H9 (cell line): ENCODE measurements at places on chromosomes 6 and 20. TPM values are rescaled to one million over a fixed set of nuclear protein-coding genes. Genes with fewer than 3 reads are reported as not detected.

DNA sequence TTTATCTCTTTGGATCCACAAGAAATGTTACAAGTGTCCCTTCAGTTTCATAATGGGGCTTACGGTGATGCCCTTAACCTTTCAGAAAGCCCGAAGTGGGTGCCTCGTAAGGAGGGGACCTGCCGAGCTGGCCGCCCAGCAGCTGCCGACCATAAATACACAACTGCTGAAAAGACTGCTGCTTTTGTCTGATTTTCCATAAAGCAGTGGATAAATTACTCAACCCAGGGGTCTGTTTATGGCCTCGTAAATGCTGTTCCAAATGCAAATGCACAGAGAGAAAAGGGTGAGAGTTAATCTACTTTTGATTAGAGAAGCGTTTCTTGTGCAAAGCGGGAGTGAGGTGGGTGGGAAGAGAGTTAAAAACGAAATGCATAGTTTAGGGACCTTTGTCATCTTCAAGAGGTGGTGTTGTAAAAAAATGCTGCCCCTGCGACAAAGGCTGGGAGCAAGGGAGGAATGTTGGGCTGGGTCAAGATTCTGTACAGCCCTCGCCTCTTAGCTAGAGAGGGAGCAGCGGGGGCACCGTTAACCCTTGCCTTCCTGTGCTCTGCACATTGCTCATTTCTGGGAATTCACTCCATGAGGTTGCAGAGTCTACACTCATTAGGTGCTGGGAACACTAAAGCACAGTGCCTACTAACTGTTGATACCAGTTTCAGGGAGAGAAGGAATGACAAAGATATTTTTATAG is 112.0 kb upstream of the MTHFD1L start:
- peaks cover 4% of the 10 kb centered on the region; the same call in 1 of the 2 replicates for H3K4me1 ChIP-seq
- H3K27ac ChIP-seq, result no peak overlapping the region
- no peaks in the 10 kb centered on the region; the same call in 2 of the 3 replicates for H3K36me3 ChIP-seq

- DNase-seq, result no peak
- H3K27me3 ChIP-seq, result no peaks in the 10 kb centered on the region
- H3K36me3 ChIP-seq, result no peaks in the 10 kb centered on the region; the same call in 2 of the 3 replicates
- H3K27ac ChIP-seq, result no peak overlapping the region
- no peak overlapping the region for H3K4me3 ChIP-seq
Observed at GRCh38 chr6:111428811-111429210, 54.2 kb downstream of the REV3L start.

DNA sequence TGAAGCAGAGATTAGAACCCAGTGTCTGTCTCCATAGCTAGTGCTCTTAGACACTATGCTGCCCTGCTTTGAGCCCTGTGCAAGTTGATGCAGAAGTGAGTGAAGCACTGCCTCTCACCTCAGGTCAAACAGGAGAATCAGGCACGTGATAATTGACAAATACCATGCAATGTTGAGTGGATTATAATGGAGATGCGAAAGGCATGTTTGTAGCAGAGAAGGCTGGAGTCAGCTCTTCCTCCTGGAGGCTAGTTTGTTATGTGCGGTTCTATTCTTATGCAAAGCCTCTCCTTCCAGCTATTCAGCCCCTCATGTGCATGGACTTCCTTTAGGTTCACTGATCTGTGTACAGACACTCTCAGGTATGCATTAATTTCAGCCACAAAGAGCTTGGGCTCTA is 108.5 kb downstream of the MANEA start:
- no peak overlapping the region for H3K4me3 ChIP-seq
- peaks cover 4% of the 10 kb centered on the region; the same call in 1 of the 2 replicates for H3K4me1 ChIP-seq
- no peaks in the 10 kb centered on the region for H3K36me3 ChIP-seq
- no peaks in the 10 kb centered on the region for H3K27me3 ChIP-seq
- DNase-seq, result peak; percentile 45
- no peak overlapping the region for H3K27ac ChIP-seq

GRCh38 chr6:119881416-119881815 is 531.9 kb upstream of the MAN1A1 start:
- no peaks in the 10 kb centered on the region for H3K27me3 ChIP-seq
- H3K36me3 ChIP-seq, result no peaks in the 10 kb centered on the region
- H3K27ac ChIP-seq, result no peak overlapping the region
- no peak overlapping the region for H3K4me3 ChIP-seq
- H3K4me1 ChIP-seq, result no peaks in the 10 kb centered on the region

DNA sequence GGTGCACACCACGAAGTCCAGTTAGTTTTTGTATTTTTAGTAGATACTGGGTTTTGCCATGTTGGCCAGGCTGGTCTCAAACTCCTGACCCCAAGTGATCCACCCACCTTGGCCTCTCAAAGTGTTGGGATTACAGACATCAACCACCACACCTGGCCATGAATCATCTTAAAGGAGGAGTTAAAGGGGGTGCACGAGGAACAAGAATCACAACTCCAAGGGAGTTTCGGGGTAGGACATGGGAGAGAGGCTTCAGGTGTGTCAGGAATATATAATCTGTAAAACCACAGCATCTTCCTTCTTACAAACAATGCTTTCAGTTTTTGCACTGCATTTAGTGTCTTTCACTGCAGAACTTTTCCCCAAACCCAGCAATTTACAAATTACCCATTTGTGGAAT is 137.4 kb upstream of the SGK1 start:
- no peak overlapping the region for H3K27ac ChIP-seq
- no peak overlapping the region for H3K4me3 ChIP-seq
- peaks cover 6% of the 10 kb centered on the region for H3K4me1 ChIP-seq
- H3K36me3 ChIP-seq, result no peaks in the 10 kb centered on the region; the same call in 2 of the 3 replicates
- no peak for DNase-seq

DNA sequence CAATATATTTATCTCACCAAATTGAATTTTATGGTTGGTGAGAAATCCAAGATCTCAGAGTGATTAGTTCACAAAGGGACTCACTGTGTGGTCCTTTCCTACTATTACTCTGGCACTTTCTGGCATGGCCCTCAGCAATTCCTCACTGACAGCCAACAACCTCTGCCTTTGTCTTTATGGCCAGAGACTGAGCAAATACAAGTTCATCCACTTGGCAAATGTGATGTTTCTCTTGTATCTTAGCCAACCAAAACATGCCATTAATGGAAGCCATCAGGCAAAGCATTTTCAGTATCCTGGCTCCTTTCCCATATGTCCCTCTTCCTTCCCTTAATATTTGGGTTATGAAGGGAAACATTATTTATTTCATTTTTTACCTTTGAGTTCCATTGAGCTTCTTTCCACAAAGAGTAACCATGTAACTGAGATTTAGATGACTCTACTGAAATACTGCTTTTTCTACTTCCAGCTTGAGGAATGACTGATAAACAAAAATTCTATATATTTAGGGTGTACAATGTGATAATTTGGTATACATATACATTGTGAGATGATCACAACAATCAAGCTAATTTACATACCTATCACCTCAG is 30.8 kb upstream of the SMLR1 start:
- DNase-seq, result no peak
- H3K27ac ChIP-seq, result no peak overlapping the region
- H3K27me3 ChIP-seq, result no peaks in the 10 kb centered on the region; the same call in 1 of the 2 replicates
- H3K36me3 ChIP-seq, result peaks cover 5% of the 10 kb centered on the region; the same call in 1 of the 2 replicates
- no peak overlapping the region for H3K4me3 ChIP-seq
- H3K4me1 ChIP-seq, result peaks cover 9% of the 10 kb centered on the region; the same call in 1 of the 2 replicates

DNA sequence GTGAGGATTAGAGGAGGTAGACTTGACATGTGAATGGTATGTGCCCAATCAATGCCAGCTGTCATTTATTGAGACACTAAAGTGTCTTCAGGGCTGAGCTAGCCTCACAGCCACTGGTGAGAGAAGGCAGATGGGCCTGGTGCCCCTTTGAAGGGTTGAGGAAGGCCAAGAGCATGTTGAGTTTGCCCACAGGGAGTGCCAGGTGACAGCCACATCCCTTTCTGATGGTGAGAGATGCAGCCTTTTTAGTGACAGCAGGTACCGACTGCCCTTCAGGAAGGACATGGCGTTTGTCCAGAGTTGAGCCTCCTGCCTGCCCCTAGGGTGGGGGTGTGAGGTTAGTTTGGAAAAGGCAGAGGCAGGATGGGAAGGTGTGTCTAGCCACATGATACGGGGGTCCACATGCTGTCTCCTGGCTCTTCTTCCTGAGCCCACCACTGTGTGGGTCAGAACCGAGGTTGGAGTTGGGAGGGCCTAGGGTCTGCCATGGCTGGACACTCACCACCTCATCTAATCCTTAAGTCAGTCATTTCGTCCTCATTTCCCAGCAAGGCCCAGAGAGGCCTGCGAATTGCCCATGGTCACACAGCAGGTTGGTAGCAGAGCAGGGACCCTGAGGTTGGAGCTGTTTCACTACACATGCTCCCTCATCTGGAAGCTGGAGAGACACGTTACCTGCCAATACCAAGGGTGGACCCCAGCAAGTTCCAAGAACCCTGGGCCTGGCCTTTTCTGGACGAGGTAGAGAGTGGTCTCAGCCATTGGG is 32.5 kb downstream of the SPDEF start:
- H3K4me3 ChIP-seq, result no peak overlapping the region

GRCh38 chr6:100796049-100796823 is 84.9 kb downstream of the ASCC3 start:
- no peak for DNase-seq
- no peak overlapping the region for H3K4me3 ChIP-seq
- H3K36me3 ChIP-seq, result peaks cover 6% of the 10 kb centered on the region; the same call in 1 of the 2 replicates
- no peak overlapping the region for H3K27ac ChIP-seq
- no peaks in the 10 kb centered on the region for H3K27me3 ChIP-seq

- no peaks in the 10 kb centered on the region; the same call in 1 of the 2 replicates for H3K4me1 ChIP-seq
- no peak overlapping the region for H3K4me3 ChIP-seq
- no peak overlapping the region for H3K27ac ChIP-seq
- no peaks in the 10 kb centered on the region for H3K27me3 ChIP-seq
- no peaks in the 10 kb centered on the region for H3K36me3 ChIP-seq
Observed at GRCh38 chr6:134849920-134850447, 99.9 kb downstream of the ALDH8A1 start.

- no peak overlapping the region for H3K27ac ChIP-seq
- no peaks in the 10 kb centered on the region for H3K36me3 ChIP-seq
- peaks cover 6% of the 10 kb centered on the region; the same call in 1 of the 2 replicates for H3K4me1 ChIP-seq
- peak overlapping the region; percentile 17; the same call in 1 of the 3 replicates for H3K4me3 ChIP-seq
- no peak for DNase-seq
- H3K27me3 ChIP-seq, result no peaks in the 10 kb centered on the region; the same call in 1 of the 2 replicates
Observed at GRCh38 chr20:40769677-40770285, 80.7 kb upstream of the MAFB start.

DNA sequence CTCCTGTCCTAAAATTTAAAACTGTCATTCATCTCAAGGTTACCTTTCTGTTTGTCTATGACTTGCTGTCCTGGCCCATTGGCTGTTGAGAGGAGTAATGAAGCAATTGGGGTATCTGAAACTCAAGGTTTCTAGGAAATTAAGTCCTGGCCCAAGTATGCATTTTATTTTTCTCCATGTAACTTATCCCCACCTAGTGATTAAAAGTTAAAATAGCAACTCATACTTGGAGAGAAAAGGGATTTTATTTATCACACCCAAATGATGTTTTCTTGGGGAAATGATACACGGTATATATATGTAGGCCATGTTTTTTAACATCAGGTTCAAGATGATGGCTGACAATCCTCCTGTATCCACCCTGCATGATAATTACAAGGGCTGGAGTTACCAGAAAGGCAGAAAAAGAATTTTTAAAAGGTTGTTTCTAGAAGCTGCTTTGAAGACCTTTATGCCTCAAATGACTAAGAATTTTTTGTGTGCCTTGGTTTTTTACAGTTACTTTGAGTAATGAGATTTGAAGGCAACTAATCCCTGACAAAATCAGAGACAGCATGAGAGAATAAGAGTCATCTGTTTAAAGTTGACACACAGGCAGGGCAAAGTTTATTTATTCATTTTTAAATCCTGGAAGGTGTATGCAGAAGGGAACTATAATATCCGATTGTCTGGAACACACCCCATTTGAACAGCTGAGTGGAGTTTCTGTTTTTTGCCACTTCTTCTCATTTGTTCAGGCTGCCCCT is 28.9 kb upstream of the C6orf58 start:
- no peaks in the 10 kb centered on the region for H3K36me3 ChIP-seq
- no peak overlapping the region for H3K27ac ChIP-seq
- H3K27me3 ChIP-seq, result no peaks in the 10 kb centered on the region
- H3K4me3 ChIP-seq, result no peak overlapping the region
- no peak for DNase-seq

DNA sequence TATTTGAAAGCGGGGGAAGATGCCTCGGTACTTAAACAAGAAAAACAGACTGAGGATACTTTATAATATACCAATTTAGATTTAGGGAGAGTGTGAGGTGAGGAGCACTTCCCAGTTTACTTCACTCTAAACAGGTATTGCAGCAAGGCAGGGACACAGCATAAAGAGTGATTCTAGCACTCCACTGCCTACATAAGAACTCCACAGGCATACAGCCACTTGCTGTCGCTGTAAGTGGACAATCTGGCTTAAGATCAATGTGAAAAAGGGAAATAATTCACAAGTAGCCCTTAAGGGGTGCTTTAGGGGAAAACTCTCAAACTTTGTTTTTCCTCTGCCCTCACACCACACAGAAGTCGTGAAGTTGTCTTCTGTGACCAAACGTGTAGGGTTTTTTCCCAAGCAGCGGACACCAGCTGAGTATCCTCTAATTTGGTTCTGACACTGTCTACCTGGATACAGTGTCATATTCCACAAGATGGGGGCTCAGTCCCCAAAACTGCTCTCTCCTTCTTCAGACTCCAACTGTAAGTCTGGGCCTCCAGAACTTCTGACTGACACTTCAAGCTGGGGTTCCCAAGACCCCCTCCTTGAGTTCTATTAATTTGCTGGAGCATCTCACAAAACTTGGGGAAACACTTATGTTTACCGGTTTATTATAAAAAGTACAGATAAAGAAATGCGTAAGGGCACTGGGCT is 9.3 kb downstream of the ADNP start:
- H3K27me3 ChIP-seq, result no peaks in the 10 kb centered on the region
- peaks cover 15% of the 10 kb centered on the region; the same call in 2 of the 3 replicates for H3K36me3 ChIP-seq
- H3K4me1 ChIP-seq, result peaks cover 2% of the 10 kb centered on the region; the same call in 1 of the 2 replicates
- no peak overlapping the region for H3K27ac ChIP-seq
- no peak for DNase-seq
- no peak overlapping the region for H3K4me3 ChIP-seq

DNA sequence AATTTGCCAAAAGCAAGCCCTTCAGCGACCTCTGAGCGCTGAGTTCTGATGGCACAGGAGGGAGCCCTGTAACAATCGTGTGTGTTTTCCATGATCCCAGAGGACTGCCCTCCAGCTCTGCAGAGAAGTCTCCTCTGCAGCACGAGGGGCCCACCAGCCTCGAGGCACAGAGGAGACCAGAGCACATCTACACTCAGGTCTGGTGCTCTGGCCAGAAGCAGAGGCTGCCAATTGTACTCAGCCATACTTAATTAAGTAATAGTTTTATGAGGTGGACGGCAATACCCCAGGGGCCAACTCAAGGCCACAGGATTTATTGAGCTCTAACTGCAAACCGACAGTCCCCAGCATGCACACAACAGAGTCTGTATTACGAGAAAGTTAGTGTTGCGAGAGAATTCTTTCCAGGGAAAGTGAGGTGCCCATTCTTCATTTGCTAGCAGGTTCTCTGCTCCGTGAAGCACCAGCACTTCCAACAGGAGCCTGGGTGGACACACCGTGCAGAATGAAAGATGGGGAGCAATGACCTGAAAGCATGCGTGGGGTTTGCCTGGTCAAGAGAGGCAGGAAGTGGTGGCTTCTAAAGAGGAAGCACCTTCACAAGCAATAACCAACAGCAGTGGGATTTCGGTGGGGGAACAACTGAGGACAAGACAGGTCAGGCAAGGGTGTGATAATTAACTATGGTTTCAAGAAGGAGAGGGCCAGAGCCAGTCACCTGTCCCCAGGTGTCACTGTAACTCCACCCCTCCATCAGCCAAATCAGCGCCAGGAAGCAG is 92.8 kb upstream of the FOXC1 start:
- H3K36me3 ChIP-seq, result no peaks in the 10 kb centered on the region
- H3K4me1 ChIP-seq, result no peaks in the 10 kb centered on the region; the same call in 1 of the 2 replicates
- DNase-seq, result no peak
- H3K27me3 ChIP-seq, result no peaks in the 10 kb centered on the region
- no peak overlapping the region for H3K27ac ChIP-seq
- no peak overlapping the region for H3K4me3 ChIP-seq

HEY2 gene
- 5.6 and 6.6 TPM in 2 replicates for total RNA-seq

THBS2 gene
- total RNA-seq, result 14.7 and 15.5 TPM in 2 replicates

TGM3 gene
- not detected in 2 replicates for total RNA-seq

ZSCAN16 gene
- 9.8 and 11.0 TPM in 2 replicates for total RNA-seq

C20orf141 gene
- total RNA-seq, result not detected in 2 replicates

PET117 gene
- 24.1 and 25.0 TPM in 2 replicates for total RNA-seq

RCAN2 gene
- total RNA-seq, result 3.0 TPM in 2 replicates

HLA-DPA1 gene
- 2.6 and 4.0 TPM in 2 replicates for total RNA-seq
